ENCODE measurements at places on chromosomes 4 and X.

DNA sequence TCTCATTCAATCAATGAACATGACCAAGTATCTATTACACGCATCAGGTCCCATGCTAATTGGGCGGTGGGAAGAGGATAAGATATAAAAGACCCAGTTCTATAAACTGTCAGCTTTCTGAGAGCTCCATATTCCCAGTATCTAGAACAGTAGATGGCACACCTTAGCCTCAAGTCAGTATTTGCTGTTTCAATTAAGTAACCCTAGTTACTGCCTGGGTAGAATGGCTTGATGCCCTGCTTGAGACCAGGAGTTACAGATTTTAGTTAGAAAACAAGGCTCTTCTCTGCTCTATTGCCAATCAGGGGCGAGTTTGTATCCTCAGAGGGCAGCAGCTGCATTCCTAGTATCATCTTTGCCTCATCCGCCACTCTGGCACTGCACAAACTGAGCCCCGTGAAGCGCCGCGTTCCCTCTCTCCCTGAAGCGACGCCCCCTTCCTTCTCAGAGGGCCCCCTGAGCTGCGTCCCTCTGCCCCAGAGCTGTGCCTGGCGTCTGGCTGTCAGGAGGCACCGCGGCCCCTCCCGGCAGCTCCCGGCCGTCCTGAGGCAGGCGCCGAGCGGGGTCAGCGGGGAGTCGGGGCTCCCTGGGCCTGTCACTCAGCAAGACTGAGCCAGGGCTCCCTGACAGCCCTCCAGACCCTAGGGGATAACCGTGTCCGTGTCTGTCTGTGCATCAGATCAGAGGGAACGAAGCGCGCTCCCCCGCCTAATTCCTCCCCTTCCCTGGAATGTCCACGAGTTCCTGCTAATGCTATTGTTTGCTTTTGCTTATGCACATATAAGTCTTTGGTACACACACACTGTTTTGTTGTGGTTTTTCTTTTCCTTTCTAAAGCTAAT, 212.4 kb upstream of the TTC29 start:
- DNase-seq: no peak

GRCh38 chr4:144174401-144175067, 34.0 kb upstream of the GYPA start:
- DNase-seq: peak; percentile 47

DNA sequence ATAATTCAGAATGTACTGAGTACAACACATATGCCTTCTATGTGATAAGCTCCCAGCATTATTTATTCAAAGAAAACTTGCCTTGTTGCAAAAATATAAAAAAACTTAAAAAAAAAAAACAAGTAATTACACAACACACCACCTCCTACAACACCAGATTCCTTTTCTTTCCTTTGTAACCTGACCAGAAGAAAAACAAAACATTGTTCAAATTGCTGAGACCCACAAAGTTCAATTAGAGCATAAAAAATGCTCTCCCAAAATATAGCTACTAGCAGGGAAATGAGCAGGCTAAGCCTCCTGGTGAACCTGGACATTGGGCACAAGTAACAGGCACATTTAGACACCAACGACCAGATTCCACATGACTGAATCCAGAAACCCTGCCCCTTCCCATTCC, 38.3 kb downstream of the MECP2 start:
- DNase-seq: no peak

- no peak for DNase-seq
Measured at GRCh38 chr4:146510942-146511341, 10.8 kb downstream of the SLC10A7 start.

GRCh38 chr4:178258603-178259002, 816.4 kb upstream of the AGA start:
- no peak for DNase-seq

DNA sequence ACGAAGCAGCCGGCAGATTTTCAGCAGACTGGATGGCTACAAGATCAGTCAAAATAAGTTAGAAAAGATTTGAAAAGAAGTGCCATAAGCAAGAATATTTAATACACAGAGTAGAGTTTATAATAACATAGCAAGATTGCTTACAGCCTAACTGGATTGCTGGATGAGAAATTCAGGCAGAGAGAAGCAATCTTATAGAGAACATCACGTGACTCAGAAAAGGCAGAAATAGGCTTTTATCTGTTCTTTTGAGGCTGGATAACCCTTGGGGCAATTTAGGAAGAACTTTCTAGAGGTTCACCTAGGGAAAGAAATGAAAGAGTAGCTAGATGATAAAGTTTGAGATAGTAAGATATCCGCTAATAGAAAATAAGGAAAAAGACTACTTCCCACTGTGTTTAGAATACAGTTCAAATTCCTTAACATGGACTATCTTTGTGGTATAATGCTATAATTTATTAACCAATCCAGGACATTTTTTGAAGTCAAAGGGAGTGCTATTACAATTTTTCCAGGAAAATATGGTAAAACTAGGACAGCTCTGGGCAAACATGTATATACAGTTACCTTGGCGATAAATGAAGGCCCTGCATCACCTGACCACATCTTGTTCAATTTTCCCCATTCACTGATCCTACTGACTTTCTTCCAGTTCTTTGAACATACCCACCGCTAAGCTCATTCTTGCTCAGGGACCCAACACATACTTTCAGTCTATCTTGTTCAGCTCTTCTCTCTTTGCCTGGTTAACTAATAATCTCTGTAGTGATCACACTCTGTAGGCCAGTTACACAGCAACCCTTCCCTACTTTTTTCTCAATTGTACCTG, 12.7 kb upstream of the SPCS3 start:
- DNase-seq: no peak

- no peak for DNase-seq
Measured at GRCh38 chr4:152352622-152353116, 183.2 kb downstream of the FBXW7 start.

GRCh38 chr4:151930372-151930771, 169.6 kb upstream of the GATB start:
- peak; percentile 24 for DNase-seq

- peak; percentile 7 for DNase-seq
Measured at GRCh38 chr4:145938618-145939440, at the start of gene ZNF827. TSS of gene ZNF827 (minus strand) at chr4:145938823. CDS start at chr4:145938407, 416 bp downstream.

GRCh38 chr4:58749206-58749605, 1639.0 kb upstream of the IGFBP7 start:
- no peak for DNase-seq

- no peak for DNase-seq
Measured at GRCh38 chrX:134480061-134480460, 20.1 kb downstream of the HPRT1 start.

- peak; percentile 26 for DNase-seq
Measured at GRCh38 chrX:134171661-134172587, 65.1 kb upstream of the CCDC160 start.

GRCh38 chrX:9943420-9943819, 23.7 kb upstream of the CLDN34 start:
- no peak for DNase-seq

DNA sequence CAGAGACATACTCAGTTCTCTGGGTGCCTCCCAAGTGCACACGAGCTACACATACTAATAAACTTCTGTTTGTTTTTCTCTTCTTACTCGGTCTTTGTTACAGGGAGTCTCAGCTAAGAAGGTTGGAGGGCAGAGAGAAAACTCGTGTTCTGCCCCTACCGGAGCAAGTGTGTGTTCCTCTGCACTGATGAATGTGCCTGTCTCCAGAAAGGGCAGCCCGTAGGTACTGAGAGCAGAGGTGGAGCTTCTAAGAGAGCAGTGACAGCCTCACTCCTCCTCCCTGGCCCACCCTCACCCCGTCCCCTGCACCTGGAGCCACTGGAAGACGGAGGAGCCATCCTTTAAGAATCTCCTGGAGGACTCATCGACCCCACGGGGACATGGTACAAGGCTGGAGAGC, 67.6 kb downstream of the MTNR1A start:
- no peak for DNase-seq

DNA sequence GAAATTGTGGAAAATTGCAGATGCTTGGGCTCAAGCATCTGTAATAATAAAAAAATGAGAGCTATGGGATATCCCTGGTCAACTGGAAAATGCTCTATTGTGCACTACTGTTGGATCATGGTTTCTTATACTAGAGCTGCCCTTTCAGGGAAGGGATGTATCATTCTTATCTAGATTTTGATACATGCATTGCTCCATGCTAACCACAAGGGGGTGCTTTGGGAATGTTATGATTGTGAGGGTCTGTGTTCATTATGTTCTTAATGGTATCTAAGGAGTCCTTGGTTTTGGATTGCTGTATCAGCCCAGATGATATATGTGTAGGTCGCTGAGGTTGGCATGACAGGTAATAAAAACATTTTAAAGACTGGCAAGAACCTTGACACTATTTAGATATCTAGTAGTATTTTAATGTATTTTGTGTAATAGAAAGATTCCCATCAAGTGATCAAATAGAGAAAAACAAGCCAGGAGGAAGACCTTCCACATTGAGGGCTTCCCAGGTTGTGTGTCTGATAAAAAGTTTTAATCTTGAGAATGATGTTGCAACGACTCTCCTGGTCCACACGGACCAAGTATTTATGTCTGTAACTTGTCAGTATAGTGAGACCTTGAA, 49.2 kb upstream of the TLR2 start:
- DNase-seq: peak; percentile 29

- DNase-seq: no peak
Measured at GRCh38 chr4:1862961-1863296, 7.0 kb upstream of the LETM1 start.

DNA sequence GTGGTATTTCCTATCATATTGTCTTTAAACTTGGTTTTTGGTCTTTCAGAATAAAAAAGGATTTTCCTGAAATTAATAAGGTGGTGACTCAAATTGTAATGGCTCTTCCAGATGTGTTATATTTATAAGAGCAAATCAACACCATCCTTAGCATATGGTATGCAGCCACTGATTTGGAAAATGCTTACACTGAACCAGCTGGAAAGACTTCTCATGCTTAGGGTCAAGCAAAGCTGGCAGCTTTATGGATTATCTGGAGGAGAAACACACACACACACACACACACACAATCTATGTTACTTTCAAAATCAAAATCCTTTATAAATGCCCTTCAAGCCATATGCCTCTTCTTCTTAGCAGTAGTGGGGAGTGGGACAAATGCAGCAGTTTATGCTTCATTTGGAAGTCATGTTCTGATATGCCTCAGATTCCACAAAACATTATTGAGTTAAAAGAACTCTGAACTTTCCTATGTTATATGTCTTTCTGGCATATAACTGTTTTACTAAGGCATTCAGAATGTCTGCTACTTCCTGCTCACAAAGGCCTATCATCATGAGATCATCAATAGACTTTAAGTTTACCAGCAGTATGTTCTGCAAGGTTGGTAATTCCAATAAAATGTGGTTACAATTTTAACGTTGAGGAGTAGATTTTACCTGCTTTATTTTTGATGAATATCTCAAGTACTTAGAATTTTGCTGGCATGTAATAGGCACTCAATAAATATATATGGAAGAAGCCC, 72.9 kb upstream of the PRDM5 start:
- DNase-seq: no peak

- no peak for DNase-seq
Measured at GRCh38 chr4:182495645-182496385, 252.6 kb downstream of the TENM3 start.

DNA sequence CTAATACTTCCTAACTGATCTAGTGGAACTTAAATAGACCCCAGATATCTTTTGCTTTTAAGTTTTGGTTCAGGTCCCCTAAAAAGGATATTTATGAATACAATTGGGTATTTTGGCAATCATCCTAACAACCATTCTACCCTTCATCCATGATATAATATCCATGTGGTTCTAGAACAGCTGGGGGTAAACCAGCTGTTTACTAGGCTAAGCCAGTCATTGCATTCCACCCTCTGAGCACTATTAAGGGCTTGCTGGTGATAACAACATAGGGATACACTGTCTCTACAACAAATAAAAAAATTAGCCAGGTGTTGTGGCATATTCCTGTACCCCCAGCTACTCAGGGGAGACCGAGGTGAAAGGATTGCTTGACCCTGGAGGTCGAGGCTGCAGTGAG, 54.8 kb upstream of the MAPK10 start:
- DNase-seq: no peak

- DNase-seq: no peak
Measured at GRCh38 chr4:13981499-13981898, 354.0 kb upstream of the BOD1L1 start.
